ENCODE measurements at places on chromosomes 16 and 17.

DNA sequence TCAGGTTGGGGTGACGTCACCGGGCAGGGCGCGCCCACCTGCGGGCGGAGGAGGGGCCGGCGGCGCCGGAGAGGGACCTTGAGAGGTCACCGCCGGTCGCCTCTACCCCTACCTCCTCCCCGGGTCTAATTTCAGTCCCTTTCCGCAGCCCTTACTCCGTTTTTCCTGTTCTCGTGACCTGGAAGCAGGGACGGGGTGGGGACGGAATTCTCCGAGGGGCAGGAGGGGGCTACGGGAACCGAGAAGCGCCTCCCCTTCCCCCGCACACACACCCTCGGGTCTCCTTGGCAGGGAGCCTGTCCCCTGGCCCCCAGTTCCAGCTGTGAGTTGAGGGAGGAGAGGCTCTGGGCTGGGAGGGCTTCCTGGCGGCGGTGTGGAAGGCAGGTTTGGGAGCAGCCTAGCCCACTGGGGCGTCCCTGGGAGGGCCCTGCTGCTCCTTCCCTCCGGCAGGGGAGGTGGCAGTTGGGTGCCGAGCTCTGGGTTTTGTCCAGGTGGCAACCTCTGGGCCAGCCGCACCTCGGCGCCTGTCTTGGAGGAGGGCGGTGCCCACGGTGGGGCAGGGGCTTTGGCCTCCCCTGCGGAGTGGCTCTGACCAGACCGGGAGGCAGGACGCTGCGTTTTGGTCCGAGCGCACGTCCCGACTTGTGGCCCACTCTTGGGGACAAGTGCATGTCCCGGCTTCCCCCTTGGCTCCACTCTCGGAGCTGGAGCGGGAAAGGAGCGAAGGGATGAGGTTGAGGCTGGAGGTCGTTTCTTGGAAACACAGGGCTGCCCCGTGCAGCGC, 773 bp downstream of the SYNGR3 start:
- peak; percentile 90 for DNase-seq

- DNase-seq, result no peak
These were observed 290.5 kb downstream of the CPPED1 start for GRCh38 chr16:12513076-12513790.

GRCh38 chr16:56228476-56228875, 37.2 kb downstream of the GNAO1 start:
- no peak for DNase-seq

DNA sequence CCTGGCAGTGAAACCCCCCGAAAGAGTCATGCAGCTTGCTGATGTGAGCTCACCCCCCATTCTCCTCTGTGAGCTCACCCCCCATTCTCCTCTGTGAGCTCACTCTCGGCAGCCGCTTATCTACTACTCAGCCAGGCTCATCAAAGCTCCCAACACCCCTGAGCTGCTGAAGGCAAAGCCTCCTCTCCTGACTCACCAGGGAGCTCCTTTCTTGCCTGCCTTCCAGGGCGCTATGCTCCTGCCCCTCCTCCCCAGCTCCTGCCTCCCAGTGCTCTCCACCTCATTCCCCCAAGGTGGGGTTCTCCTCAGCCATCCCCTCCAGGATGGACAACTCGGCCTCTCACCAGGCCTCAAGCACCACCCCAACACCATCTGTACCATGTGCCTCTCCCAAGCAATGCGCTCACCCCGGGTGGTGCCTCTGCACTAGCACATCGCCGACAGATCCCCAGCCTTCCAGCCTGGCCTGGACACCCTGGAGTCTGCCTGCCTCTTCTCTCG, 27.7 kb upstream of the FAAP100 start:
- no peak for DNase-seq

DNA sequence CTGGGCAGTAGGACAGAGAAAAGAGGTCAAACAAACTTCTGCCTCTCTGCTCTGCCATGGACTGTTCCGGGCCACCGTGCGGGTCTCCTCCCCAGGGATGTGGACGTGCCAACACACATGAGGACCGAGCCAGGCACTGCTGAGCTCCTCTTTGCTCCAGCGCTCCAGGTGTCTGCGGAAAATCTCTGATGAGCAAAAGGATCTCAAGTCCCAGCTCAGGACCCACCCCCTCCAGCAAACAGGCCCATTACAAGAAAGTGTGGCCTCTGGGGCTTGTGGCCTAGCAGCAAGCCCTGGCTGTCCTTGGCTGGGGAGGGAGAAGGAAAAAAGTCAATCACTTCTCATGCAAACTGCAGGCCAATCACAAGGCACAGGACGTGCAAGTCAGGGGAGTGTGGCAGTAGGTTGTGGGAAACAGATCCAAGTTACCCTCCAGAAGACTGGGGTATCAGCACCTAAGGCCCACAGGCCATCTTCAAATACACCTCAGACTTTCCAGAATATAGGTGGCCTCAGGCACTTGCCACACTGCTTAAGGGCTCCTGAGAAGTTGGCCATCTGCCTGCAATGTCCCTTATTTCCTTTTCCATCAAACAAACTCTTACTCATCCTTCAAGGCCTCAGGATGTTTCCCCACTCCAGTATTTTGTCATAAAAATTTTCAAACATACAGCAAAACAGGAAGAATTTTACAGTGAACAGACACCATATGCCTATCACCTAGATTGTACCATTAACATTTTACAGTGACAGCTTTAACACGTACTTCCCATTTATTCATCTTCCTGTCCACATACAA, 36.0 kb upstream of the SREBF1 start:
- DNase-seq, result no peak

DNA sequence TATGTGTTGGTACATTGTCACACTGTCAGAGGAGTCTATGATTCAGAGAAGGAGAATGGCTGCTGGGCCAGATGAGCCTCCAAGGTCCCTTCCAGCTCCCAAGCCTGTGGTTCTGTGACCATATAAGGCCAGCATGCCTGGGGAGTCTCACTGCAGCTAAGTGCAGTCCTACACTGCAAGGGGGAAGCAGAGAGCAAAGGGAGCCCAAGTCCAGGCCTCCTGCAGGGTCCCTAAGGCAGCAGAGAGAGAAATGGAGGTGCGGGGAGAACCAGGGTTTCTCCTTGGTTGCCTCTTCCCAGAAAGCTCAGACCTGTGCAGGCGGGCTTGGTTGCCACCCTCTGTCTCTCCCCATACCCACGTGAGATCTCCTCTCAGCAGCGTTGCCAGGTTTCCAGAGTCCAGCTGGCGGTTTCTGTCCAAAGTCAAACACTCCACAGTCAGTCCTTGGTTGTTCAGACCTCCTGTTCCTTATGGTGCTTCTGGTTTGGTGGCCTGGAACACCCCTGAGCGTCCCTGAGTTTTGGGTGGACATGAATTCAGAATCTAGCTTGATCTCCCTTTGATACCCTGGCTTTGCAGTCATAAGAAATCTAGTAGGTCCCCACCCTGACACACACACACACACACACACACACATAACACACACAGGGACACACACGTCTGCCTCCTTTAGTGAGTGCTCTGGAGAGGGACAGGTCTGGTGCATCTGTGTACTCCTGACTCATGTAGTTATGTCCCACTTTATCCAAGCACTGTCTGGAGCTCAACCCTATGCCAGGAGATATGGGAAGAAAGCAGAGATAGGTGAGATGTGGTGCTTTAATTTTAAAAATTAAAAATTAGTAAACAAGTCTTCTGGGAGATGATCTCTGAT, 78.8 kb downstream of the GNAO1 start:
- peak; percentile 29 for DNase-seq

DNA sequence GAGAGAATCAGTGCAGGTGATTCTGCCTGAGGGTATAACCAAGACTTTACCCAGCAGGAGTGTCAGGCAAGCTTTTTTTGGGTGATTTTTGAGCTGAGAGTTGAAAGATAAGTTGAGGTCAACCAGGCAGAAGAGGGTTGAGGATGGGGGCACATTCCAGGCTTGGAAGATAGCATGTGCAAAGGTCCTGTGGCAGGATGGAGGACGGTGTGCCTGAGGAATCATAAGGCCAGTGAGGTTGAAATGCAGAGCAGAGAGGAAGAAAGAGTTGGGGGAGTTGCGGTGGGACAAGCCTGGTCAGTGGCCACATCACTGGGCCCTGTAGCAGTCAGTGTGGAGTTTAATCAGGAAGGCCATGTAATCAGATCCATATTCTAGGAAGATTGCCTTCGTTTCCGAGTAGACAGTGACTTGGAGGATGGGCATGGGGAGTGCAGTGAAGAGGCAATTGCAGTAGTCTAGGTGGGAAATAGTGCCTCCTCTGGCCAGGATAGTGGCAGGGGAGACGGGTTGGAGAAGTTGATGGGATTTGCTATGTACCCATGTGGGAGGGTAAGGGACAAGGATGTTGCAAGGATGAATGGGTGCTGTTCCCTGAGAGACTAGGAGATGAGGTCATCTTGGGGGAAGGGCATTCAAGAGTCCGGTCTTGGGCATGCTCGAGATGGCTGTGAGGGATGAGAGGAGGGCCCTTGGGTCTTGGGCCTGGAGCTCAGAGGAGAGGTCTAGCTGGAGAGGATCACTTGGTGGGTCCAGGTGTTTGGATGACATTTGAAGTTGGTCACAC, 3.9 kb downstream of the PLEKHG4 start:
- no peak for DNase-seq

GRCh38 chr16:66295761-66296546, 70.5 kb upstream of the CDH5 start:
- DNase-seq, result no peak

DNA sequence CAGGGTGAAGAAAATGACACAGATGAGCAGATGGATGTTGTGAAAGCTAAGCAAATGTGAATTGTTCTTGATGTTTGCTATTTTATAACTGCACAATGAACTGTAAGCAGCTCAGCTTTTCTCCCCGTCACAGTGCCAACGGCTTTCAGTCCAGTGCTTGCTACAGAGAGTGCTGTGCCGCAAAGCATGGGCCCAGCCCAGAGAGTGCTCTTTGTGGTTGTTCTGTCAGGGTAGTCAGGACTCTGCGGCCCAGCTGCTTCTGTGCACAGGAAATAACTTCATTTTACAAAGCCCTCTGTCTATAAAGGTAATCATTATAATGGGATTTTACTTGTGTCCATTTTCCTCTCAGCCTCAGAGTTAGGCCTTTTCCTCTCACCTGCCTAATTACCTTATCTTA, 39.1 kb downstream of the CDRT15 start:
- no peak for DNase-seq

GRCh38 chr17:491086-492021, 138.7 kb upstream of the RPH3AL start:
- DNase-seq, result peak; percentile 77

DNA sequence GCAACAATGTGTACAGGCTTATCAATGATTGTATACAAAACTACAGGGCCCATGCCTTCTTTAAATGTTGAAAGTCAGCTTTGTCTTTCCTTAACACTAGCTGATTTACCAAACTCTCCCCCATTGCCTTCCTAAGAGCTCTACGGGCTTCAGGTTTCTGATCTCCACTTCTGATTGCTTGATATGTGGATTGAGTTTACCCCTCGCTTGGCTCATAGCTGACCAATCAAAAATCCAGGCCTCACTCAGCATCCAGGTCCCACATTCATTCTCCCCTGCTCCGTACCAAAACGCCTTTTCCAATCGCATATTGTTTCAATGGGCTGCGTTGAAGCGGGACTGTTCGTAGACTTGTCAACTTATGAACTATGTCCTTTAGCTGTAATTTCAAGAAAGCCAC, 195.1 kb upstream of the TOX3 start:
- no peak for DNase-seq

- no peak for DNase-seq
These were observed 29.9 kb upstream of the PRM1 start for GRCh38 chr16:11310997-11311561.

- DNase-seq, result no peak
These were observed at the start of gene MSL1 for GRCh38 chr17:40121181-40122135. Gene MSL1 (plus strand): TSS chr17:40121971. CDS start chr17:40122613, 642 bp downstream.

DNA sequence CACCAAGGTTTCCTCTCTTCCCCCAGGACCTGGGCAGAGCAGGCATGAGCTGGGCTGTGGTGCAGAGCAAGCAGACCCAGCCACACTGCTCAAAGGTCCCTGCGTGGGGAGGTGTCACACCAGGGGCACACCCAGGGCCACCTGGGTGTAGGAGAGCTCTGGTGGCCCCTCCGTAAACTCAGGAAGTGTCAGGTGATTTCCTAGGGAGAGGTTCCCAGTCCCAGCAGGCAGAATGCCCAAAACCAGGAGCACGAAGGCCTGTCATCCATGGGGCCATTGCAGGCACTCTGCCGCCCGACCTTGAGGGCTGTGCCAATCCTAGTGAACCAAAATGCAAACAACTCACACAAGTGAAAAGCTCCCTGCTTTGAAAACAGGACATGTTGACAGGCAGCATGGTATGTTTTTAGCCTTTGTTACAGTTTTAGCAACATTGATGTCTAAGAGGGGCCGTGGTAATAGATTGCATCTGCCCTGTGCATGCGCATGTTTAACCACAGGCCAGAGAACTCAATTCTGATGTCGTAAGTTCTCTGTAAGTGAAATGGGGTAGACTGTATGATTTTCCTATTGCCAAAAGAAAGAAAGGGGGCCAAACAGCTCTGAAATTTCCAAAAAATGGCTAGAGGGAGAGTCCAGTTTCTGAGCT, 21.3 kb downstream of the CIBAR2 start:
- no peak for DNase-seq

- no peak for DNase-seq
These were observed 4.4 kb downstream of the SOX9 start for GRCh38 chr17:72125226-72125651.

DNA sequence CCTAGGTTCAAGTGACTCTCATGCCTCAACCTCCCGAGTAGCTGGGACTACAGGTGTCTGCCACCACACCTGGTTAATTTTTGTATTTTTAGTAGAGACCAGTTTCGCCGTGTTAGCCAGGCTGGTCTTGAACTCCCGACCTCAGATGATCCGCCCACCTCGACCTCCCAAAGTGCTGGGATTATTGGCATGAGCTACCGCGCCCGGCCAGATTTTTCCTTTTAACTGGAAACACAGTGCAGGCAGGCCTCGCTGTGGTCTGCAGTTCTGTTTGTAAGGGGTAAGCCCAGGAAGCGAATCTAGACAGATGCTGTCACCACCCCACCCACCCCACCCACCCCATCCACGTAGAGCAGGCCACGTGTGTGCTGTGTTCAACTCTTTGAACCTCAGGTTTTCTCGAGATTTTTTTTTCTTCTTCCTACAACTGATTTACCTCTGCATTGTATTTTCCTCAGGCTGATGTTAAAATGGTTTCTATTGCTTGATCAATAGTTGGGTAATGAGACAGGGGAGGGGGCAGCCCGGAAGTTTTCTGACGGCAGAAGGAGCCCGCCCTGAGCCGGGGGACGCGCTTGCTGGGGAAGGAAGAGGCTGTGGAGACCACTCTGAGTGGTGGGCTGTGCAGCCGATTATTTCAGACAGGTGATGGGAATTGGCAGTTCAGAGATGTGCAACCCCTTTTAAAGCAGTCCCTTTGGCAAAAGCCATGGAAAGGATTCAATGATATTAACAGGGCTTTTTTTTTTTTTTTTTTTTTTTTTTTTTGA, 72.9 kb downstream of the DNAH17 start:
- DNase-seq, result no peak

DNA sequence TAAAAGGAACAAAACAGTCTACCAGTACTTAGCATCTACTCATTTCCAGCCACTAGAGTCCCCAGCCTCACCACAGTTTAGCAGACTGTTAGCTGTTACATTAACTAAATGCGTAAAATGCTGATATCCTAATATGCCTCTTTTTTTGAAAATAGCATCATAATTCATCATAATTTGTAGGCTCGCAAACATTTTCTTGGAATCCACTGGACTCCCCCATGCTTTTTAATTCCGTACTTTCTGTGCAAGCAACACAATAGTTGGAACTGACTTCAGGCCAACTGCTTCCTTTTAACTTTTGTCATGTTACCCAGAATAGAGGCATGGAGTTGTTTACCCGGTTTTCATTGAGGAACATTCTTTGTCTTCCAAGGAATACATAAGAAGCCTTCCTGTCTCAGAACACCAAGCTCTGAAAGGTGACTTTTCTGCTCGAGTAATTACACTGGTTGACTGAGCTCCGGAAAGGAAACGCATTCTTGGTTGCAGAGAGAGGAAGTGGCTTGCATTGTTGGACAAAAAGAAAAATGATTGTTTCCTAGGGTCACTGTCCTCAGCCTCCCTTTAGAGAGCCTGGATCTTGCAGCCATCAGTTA, 30.9 kb upstream of the SEC14L1 start:
- DNase-seq, result no peak
